ENCODE measurements at places on chromosomes 11 and 22.

DNA sequence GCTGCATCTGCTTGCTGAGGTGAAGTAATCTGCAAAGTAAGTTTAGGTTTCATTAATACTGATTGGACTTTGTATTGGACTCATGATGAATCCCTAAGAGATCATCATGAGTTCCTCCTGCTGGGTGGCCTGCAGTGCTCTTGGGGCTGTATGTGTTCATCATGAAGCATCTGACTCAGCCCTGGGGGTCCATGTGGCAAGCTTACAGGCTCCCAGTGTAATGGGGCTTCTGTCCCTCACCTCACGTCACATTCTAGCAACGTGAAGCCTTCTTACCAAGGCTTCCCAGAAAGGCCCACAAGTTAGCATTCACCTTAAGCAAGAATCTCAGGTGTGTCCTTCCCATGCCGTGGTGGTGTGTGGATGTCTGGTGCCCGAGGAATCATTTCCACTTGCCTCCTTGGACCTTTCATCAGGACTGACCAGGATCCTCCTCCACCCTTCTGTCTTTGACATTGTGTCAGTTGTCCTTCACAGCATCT, 23.7 kb downstream of the CRKL start:
- DNase-seq, result no peak

GRCh38 chr11:66936311-66936711, 21.9 kb downstream of the PC start:
- DNase-seq, result no peak

DNA sequence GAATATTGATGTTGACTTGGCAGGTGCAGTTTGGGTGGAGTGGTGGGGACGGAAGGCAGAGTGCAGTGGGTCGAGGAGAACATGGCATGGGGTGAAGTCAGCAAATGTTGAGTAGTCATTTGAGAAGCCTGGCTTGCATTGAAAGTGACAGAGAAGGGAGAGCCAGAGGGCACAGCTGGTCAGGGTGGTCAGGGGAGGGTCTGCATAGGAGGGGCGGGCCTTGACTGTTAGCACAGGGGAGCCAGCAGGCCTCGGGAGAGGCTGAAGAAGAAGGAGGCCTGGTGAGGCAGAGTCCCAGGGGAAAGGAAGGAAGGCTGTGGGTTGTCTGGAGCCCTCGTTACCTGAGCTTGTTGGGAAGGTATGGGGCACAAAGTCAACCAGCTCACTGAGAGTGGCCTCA, 230.8 kb upstream of the TBCEL start:
- no peak for DNase-seq

GRCh38 chr22:48302657-48303368, 1524.9 kb downstream of the BRD1 start:
- DNase-seq, result no peak

- no peak for DNase-seq
Measured at GRCh38 chr22:27772984-27773498, 28.5 kb downstream of the MN1 start.

- DNase-seq, result no peak
Measured at GRCh38 chr22:19983741-19984140, 32.9 kb downstream of the ARVCF start.

GRCh38 chr11:9887472-9887871, 223.6 kb downstream of the SWAP70 start:
- DNase-seq, result no peak

DNA sequence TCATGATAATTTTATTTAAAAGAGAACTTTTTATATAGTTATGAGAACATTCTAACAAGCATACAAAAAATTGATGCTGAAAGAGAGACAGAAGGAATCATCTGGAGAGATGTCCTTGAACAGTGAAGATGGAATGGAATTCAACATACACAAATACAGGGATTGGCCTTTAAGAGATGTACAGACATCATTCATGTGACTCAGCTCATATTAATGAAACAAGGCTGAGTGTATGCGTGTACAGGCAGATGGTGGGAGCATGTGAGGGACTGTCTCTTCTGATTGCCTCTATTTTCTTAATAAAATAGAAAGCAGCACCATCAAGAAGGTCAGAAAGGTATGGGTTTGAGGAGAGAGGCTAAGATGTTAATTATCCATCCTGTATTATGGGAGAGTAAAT, 793.3 kb downstream of the CNTN5 start:
- no peak for DNase-seq

DNA sequence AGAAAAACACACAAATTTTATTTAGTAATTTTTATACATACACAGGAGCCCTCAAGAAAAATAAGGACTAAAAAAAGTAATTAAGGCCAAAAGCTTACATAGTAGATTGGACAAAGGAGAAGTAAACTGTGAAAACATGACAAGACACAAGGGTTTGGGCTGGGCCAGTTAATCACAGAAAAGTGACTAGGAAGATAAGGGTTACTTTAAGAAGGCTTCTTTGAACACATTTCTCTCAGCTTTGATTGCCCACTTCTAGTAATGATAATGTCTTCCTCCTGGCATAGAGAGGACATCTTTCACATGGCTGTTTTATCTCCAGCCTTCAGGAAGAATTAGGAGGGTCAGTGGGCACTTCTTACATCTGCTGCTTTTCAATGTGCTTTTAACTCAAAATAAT, 3.4 kb downstream of the RNF141 start:
- no peak for DNase-seq

DNA sequence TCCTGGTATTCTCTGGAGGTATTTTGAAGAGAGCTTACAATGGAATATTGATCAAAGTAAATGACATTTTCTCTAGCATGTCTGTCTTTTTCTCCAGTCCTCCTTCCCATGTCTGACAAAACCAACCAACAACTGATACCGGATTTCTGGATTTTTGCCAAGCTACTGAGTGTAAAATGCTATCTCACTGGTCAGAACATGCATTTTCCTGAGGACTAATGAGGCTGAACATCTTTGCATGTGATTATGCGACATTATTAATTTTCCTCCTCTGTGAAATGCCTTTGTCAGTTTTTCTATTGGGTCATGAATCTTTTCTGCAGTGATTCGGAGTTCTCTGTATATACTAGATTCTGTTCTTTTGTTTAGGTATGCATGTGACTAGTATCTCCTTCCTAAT, 51.4 kb downstream of the CDON start:
- no peak for DNase-seq

- DNase-seq, result no peak
Measured at GRCh38 chr22:48368975-48369525, 1458.6 kb downstream of the BRD1 start.

- no peak for DNase-seq
Measured at GRCh38 chr11:1445741-1446445, 40.7 kb downstream of the MOB2 start.

DNA sequence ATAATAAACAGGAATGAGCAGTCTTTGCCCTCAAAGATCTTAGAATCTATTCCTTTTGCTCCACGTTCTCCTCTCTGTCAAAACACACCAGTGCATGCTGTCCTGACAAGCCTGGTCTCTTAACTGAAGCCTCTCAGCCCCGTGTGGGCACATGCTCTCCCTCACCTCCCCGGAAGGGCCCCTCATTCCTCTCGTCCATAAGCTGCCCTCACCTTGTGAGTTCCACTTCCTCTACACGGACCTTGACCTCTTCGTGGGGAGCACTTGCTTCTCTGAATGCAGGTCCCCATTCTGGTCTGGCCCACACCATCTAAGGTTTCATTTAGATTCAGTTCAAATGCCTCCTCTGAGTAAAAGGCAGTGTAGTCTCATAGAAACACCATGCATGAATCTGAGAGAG, 412.3 kb upstream of the SYN3 start:
- DNase-seq, result no peak

- DNase-seq, result no peak
Measured at GRCh38 chr11:14118072-14118471, 155.5 kb downstream of the SPON1 start.

- DNase-seq, result no peak
Measured at GRCh38 chr11:100918551-100919500, 210.8 kb downstream of the PGR start.

Data from T-helper 2 cell (primary cell).